ENCODE measurements at places on chromosomes 3 and 15.

DNA sequence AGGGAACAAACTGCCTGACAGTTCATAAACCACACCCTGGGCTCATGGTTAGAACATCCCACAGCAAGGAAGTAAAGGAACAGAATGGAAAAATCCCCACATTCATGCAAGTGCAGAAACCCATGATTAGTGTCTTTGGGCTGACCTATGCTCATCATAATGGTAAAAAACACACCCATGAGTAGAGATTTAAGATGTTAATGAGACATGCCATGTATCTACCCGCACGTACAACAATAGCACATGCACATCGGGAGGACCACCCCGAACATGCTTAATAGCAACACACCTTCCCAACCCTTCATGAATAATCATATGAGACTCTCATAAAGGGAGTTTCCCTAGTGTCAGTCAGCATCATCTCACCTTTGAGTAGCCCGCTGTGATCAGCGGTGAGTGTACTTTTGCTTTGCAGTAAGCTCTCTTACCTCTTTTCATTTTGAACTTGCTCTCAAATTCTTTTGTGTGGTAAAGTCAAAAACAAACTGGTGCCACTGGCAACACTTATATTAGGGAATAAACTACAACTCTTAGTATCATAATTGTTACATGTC is 23.2 kb downstream of the ZBED2 start:
- no peak for DNase-seq

DNA sequence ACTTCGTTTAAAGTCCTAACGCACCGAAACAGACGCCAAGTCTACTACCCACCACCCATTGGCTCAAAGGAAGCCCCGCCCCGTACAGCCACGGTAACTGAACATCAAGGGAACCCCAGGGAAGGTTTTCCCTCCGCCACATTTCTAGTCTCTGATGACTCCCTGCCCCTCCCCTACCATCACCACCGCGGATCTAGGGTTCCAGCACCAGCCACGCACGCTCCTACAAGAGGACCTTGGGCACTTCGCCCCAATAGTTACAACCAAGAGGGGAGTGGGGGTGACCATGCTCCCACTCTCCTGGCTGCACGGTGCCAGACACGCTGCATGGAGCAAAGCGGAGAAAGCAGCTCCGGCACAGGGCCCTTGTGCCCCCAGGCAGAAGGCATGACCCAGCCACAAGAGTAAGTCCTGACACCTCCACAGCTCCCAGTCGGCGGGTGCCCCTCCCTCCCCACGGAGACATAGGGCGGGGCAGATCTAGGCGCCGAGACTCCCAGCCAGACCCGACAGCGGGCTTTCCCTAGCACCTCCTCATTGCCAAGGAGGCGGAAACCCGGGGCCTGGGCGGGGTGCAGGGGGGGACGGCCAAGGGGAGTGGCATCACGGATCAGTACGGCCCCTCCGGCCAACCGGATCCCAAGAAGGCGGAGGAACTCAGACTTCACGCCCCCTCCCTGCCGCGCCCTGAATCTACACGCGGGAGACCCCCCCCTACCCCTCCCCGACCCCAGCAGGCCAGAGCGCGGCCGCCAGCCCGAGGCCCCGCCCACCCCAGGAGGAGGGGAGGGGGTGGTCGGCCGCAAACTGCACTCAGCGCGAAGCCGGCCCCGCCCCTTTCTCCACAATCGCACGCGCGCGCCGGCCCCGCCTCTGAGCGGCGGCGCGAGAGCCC is 936 bp downstream of the SIN3A start:
- DNase-seq: peak; percentile 85

DNA sequence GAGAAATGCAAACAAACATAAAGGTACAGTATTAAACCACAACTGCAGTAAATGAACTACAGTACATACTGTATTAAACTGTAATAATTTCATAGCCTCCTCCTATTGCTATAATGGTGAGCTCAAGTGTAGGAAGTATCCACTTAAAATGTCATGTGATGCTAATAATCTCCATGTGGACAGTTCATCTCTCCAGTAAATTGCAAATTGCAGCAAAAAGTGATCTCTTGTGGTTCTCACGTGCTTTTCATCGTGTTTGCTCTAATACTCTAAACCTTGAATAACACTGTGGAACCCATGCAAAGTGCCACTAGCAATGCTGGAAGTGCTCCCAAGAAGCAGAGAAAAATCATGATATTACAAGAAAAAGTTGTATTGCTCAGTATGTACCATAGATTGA is 9.2 kb upstream of the FNDC3B start:
- DNase-seq: no peak

DNA sequence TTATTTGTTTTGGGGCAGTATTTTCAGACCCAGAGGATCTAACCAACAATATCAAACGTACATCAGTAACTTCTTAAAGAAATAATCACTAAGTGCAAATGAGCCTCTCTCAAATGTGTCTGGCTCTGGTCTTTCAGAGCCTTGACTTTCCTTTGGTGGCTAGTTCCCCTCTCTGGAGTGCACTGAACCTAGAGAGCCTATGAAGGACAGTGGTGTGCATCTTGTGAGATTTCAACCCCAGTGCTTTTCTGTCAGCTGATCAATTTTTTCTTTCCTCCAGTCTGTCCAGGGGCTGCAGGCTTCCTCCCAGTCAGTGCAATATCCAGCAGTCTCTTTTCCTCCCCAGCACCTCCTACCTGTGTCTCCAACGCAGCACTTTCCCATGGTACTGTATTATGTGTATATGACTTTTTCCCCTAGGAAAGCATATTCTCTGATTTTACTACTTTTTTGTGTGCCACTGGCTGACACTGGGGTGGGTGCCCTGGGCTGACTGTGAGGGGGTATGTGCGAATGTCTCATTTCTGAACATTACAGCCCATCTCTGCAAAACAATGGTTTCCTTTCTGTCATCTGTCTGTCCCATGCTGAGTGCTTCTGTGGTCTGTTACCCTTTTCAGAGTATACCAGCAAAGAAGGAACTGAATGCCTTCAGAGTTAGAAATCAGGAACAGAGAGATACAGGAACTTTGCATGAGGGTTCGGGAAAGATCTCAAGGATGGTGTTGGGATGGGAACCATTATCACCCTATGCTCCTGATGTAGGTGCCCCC is 98.8 kb downstream of the ARPP21 start:
- no peak for DNase-seq

GRCh38 chr15:53910236-53910849 is 67.9 kb upstream of the UNC13C start:
- DNase-seq: no peak

DNA sequence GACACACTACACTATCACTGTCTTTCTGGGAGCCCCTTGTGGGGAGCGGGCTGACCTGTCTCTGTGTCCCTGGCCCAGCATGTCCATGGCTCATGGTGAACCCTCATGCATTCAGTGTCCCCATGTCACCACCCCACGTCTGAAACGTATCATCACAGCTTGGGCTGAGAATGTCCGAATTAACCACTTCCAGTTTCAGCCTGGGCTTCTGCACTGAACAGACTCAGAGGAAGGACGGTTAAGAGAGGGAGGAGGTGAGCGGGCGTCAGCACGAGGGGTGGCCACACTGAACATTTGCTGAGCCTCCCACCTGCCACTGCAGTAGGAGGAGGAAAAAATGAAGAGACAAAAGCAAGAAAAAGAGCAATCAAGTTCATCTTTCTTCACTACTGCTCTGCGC is 30.5 kb downstream of the ATP2B2 start:
- DNase-seq: no peak

- DNase-seq: no peak
Observed at GRCh38 chr15:56934269-56934668, 15.8 kb downstream of the TCF12 start.

DNA sequence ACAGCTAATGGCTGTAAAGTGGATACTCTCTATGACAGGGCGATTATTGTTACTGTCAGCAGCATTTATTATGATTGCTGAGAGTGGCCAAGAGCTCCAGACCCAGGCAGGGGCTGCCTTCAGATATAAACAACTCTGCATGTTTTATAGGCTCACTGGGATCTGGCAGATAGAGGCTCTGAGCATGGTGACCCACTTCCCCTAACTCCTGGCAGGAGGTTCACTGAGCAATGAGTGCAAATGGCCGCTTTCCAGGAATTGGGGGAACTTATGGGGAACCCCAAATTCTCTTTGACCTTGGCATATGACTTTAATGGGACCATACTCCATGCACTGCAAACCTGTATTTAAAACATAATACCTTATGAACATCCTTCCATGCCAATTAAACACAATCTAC is 59.0 kb downstream of the SCN5A start:
- no peak for DNase-seq

DNA sequence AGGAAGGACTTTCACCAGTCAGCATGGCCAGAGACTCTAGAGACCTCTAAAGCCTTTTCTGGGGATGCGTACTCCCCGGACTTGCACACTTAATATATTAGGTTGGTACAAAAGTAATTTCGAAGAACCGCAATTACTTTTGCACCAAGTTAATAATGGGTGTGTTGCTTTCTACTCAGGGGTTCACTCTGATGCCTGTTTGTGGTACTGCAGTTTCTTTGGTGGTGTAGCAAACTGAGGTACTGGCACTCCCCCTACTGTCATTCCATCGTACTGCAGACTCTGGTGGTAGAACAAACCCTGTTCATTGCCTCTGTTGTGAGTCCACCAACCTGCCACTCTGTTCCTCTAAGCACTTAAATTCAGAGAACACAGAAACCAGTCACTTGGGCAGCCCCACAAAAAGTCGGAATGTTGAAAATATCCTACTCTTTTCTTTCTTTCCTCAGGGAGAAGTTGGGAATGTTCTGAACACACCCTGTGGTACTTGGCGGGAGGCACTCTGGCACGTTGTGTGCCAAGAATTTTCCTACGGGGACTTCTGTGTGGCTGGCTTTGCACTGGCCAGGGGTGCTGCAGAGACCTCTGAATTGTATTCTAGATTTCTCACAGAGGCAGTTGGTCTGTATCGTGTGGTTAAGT is 46.3 kb downstream of the GABRG3 start:
- peak; percentile 63 for DNase-seq

GRCh38 chr3:8436661-8437287 is 64.8 kb upstream of the LMCD1 start:
- DNase-seq: no peak

GRCh38 chr3:52779011-52779836 is 1.8 kb downstream of the ITIH1 start:
- DNase-seq: no peak

- no peak for DNase-seq
Observed at GRCh38 chr15:101437209-101437608, 52.3 kb downstream of the PCSK6 start.

DNA sequence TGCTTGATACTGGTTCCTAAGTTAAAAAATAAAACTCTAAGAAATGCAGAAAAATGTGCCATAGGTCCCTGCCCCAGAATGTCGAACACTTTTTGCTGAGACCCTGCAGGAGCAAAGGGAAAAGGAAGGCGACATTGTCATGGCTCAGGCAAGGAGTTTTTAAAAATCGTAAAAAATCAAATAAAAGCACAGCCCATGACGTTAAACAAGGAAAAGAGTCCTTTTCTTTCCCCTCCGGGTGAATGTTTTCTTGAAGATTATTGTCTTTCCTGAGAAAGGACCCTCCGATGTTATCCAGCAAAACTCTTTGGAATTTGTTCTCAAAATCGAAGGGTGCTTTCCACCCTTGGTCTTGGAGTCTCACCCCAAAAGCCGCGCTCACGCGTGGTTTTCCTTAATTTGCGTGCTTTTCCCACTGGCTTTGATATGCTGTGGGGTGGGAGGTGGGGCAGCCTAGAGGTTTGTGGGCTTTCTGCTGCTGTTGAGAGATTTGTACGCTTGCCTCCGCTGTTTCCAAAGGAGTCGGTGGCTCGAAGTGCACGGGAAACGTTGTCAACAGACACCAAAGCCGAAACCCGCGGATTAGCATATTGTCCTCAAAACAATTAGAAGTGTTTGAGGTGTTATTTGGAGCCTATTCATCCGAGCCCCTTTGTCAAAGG is 2.9 kb downstream of the SOX14 start:
- no peak for DNase-seq

DNA sequence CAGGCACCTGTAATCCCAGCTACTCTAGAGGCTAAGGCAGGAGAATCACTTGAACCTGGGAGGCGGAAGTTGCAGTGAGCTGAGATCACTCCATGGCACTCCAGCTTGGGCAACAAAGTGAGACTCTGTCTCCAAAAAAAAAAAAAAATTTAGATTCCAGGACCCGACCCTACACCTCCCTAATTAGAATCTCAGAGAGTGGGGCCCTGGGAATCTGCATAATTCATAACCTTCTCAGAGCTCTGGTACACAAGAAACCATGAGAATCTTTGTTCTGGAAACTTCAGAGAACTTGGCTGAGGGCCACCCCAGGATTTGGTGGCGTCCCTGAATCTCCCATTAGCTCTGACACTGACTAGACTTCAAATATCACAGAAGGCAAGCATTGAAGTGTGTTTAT is 31.5 kb downstream of the B3GNT5 start:
- no peak for DNase-seq

DNA sequence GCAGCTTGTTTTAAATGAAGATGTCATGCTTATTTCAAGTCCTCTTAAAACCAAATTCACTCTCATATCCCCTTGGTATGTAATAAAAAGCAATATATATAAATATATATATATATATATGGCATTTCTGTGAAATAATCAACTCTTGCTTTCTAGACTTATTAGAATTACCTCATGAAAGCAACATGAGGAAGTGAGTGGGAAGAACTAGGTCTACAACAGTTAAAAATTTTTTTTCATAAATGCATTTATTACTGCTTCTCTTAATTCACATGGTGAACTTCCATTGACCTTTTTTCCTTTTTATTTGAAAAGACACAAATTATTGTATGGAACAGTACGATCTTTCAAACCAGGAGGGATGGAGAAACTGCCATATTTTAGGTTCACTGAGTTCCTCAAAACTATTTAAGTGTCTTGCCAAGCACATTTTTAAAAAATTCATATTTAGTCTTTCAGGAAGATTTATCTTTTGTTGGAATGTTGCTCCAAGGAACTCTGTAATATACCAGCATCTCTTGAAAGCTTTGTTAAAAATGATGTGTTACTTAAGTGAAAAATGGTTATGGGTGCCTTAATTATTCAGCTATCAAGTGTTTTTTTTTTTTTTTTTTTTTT is 185.2 kb downstream of the GHSR start:
- no peak for DNase-seq

DNA sequence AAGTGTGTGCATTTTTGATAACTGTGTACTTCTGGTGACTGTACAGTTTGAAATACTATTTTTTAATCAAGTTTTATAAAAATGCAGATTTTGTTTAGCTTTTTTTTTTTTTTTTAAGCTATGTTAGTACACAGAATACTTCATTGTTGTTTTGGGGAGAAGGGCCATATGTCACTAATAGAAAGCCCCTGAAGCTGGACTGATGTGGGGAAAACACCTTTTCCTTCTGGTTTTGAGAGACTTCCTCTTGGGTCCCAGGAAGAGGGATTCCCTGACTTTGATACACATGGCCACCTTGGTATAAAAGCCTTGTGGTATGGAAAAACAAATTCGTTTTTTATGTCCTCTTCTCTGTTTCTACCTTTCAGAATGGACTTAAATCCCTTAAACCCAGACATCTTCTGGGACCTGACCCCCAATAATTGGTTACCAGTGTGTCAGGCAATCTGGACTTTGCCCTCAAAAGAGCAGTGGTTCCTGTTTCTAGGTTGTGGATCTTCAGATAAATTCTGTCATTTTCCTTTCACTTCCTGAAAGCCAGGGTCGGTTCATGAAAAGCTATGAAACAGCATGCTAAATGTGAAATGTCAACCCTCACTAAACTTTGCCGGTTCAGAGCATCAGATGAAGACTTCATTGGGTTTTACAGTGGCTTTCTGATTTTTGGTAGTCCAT is 31.1 kb upstream of the BLOC1S6 start:
- no peak for DNase-seq

Measured in HuH-7 (cell line).